ENCODE measurements at places on chromosomes 3 and 15.

GRCh38 chr3:111252779-111253178 lies 181.2 kb downstream of the NECTIN3 start:
- no peak for ATAC-seq

DNA sequence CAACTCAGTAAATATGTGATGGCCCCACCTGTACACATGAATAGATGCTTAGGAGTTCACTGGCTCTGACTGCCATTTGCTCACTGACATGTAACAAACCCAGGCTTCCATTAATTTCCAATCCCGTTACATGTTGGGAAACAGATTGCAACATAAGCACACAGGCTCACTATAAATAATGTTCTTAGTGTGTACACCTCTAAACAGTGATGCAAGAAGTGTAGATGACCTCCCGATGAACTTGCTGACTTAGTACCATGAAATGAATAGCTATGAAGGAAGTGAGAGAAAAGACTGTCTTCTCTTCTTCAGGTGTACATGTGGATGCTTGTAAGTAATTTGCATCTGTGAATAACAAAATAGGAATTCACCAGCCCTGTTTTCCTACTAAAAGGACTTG lies 21.4 kb upstream of the FSIP1 start:
- peak; percentile 98 for ATAC-seq

DNA sequence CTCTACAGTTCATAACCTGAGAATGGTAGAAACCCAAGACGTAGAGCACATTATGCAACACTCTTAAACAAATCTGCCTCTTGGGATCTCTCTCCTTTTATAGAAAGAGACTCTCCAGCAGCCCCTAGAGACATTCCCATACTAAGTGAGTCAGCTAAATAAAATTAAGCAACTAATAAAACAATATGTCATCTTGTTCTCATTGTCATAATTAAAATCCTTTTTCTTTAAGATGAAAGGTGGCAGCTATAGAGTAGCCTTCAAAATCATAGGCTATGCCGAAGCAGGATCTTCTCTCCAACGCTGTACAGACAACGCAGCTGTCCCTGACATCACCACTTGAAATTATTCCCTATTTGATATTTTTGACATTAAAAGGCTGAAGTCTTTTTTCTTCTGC lies 790.0 kb downstream of the FHIT start:
- ATAC-seq, result no peak

GRCh38 chr3:30354513-30354912 lies 251.9 kb upstream of the TGFBR2 start:
- ATAC-seq, result no peak

DNA sequence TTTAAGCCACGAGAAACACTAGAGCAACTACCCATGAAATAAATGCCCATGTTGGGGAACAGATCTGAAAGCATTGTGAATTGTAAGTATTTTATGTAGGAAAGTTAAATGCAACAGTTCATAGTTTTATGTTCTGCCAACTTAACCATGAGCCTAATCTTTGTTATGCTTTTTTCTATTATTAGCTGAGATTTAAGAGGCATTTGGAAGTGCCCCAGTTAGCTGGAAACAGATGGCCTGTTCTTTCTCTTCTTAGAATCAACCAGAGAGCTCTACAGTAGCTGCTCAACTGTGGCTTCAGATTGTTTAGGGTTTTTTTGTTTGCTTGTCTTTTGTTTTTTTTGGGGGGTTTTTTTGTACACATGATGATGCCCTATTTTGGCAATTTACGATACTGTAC lies 284.4 kb downstream of the KCNH8 start:
- ATAC-seq, result no peak

DNA sequence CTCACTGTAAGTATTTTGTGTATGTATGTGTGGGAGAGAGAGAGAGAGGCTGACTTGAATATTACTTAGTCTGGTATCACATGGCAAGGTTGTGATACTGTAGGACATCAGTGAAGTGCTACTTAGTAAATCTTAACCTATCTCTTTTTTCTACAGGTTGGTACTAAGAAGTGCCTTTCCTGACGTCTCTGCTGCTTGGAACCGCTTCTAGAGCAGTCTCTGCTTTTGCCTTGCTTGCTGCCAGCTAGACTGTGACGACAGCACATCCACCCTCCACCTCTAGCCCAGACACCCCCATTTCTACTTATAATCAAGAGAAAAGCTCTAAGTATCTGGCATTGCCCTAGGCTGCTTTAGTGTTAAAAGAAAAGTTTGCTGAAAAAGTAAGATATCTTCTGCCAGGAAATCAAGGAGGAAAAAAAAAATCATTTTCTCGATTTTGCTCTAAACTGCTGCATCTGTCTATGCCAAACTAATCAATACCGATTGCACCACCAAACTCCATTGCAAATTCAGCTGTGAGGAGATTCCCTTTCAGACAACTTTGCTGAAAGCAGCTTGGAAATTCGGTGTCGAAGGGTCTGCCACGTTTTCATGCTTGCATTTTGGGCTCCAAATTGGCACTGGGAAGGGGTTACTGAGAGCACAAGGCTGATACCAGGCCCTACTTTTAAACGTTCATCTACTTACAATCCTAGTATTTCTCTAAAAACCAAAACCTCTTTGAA lies 30.7 kb downstream of the MBNL1 start:
- peak; percentile 23 for ATAC-seq
